ENCODE measurements at places on chromosomes 3 and 15. TPM values are rescaled to one million over a fixed set of nuclear protein-coding genes. Genes with fewer than 3 reads are reported as not detected.
A peak's percentile ranks its signal among the peaks of the same experiment; 100 is the strongest.

DNA sequence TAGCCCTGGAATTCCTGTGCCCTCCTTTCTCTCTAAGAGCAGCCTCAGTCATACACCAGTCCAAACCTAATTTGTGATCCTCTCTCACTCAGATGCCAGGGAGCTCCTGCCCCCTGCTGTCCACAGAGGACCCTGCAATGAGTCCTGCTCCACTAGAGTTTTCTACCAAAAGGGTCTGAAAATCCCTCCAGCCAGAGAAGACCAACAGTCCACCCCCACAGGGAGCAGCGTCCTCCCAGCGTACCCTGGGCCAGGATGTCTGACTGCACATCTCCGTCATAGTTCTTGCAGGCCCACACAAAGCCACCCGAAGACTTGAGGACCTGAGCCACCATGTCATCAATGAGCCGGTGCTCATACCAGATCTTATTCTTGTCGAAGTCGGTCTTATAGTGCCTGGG lies 15.4 kb downstream of the IDH2 start:
- DNase-seq, result no peak

ABHD6 gene
- total RNA-seq, result 36.5 TPM

DNA sequence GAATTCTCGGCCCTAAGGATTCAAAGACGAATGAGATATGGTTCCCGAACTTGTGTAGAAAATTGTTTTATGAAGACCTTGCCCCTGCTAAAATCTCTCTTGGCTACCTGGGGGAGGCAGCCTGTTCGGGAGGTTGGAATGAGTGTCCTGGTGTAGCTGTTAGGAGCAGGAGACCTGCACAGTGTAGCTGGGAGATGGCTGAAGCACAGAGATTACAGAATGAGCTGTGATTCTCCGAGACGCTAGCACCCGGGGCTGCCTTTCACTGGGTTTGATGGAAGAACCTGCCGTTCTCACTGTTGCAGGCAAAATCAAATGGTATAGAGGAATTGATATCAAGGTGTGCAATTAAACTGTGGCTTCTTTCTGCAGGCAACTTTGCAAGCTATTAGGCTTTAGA lies 68.0 kb downstream of the TRAK1 start:
- DNase-seq, result peak; percentile 70

PLSCR4 gene
- total RNA-seq, result 12.3 TPM

DNA sequence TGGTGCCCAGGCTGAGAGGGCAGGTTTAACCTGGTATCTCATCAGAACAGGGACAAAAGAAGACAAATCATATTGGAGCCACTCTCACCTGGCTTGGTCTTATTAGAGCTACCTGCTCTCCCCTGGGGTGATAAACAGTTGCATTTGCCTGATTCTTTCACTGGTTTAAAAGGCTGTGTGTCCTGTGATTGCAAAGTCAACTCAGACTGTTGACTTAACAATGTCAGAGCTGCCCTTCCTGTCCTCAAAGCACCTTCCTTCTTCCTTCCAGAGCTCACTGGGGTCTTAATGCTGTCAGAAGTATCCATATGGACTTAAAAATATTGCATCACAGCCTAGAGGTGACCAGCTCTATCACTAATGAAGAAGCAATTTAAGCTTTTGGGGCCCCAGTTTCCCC lies 50.5 kb upstream of the MINAR1 start:
- DNase-seq, result no peak

MITF gene
- total RNA-seq, result 15.3 TPM

Measured in lower leg skin (tissue), 4 donors.